ENCODE measurements at places on chromosomes 1 and 21.

DNA sequence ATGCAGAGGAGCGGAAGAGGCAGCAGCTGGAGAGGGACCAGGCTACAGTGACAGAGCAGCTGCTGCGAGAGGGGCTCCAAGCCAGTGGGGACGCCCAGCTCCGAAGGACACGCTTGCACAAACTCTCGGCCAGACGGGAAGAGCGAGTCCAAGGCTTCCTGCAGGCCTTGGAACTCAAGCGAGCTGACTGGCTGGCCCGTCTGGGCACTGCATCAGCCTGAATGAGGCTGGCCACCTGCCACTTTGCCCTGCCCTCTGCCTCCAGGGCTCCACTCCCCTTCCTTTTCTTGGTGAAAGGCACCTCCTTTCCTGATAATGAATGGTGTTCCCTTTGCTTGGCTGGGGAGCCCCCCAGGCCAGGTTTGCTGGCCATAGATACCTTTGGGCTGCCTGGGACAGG lies 3.3 kb upstream of the HMGN2 start:
- no peak for DNase-seq

DNA sequence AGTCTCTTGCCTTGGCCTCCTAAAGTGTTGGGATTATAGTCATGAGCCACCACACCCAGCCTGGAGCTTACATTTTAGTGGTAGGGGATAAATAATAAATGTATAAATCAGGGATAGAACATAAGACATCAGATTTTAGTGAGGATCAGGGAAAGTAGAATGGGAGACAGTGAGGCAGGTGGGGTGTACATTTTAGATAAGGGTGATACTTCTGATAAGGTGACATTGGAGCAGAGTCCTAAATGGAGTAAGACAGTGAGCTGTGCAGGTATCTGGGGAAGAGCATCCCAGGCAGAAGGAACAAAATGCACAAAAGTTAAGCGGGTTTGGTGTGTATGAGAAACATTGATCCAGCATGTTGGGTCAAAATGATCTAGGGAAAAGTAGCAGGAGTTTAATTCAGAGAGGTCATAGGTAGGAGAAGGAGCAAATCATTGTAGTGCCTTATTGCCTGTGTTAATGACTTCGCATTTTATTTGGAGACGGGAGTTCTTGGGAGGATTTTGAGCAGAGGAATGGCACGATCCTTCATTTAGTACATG lies 11.1 kb downstream of the EPB41 start:
- DNase-seq, result no peak

DNA sequence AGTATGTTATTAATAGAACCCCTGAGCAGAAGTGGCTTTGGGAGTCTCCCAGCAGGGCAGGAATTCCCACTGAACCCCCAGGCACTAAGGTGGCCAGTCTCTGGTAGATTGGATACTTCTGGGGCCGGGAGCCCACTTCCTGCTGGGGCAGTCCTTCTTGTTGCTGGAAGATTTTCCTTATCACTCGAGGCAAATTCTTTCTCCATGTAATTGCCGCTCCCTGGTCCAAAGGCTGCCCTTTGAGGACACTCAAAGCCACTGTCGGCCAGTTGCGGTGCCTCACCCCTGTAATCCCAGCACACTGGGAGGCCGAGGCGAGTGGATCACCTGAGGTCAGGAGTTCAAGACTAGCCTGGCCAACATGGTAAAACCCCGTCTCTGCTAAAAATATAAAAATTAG lies 22.6 kb upstream of the TNFRSF1B start:
- DNase-seq, result no peak

- DNase-seq, result no peak
These were observed 19.5 kb downstream of the S100B start for GRCh38 chr21:46585191-46585953.

DNA sequence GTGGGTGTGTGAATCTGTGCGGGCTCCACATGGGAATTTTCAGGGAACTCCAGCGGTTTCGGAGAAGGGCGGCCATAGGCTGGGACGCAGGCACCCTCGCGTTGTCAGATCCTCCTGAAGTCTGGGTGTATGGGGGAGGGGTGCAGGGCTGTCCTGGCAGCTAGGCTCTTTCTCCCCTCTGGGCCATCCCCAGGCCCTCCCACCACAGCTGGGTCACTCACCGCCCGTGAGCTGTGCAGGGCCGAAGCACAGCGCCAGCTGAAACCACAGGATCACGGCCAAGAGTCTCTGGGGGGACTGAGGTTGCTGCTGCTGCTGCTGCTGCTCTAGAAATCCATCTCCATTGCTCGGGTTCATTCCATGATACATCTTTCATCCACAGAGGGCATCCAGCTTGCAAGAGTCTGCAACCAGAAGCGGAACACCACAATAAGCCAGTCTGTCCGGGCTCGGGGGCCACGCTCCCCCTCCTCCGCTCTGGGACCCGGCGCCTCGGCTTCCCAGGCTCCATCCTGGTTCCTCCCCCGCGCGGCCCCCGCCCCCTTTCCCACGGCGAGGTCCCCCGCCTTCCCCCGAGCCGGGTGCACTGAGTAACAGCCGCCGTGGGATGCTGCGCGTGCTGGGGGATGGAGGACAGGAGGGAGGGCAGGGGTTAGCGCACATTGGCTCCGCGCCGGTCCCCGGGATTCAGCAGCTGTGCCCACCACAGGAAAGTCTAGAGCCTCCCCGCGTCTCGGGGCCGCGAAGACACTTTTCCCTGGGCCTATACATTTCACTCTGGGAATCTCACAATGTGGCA lies 720 bp downstream of the SUSD4 start:
- DNase-seq, result peak; percentile 6

DNA sequence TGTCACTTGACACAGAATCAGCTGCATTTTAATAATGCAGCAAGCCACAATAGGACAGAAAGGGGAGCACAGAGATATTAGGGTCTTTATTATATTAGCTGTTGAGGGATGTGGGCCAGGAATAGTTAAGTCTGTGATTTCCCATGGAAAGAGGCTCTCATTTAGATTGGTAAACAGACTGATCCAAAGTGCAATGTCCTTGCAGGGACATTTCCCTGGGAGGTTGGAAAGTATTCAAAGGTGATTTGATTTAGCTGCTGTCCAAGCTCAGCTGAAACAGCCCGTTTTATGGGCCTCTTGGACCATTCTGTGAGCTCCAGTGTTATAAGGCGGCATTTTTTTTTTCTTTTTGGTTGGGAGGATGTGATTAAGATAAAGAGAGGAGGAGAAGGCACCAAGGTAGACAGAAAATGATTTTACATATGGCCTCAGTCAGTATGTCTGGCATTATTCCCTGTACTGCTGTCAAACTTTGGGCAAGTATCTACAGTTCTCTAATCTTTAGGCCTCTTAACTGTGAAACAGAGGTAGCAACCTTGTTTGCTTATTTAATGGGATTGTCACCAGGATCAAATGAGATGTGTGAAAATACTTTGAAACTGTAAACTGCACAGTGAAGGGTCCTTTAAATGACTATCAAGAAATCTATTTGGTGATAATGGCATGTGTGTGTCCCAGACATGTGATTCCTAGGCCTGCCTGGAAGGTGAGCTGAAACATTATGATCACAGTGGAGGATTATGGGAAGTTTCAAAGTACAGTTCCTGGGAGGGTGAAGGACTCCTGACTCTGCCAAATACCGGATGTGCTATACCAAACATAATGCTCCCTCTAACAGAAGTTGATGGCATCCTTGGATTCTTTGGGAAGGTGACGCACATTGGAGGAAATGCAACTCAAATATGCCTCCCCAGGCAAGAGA lies 62.2 kb downstream of the NOS1AP start:
- no peak for DNase-seq

- no peak for DNase-seq
These were observed 69.8 kb upstream of the HAO2 start for GRCh38 chr1:119298687-119299303.

- DNase-seq, result no peak
These were observed 1.2 kb upstream of the H6PD start for GRCh38 chr1:9233241-9233941.

GRCh38 chr1:240683576-240683975 lies 71.6 kb upstream of the GREM2 start:
- DNase-seq, result no peak

- no peak for DNase-seq
These were observed 1.7 kb downstream of the DCAF8 start for GRCh38 chr1:160260406-160261382.

DNA sequence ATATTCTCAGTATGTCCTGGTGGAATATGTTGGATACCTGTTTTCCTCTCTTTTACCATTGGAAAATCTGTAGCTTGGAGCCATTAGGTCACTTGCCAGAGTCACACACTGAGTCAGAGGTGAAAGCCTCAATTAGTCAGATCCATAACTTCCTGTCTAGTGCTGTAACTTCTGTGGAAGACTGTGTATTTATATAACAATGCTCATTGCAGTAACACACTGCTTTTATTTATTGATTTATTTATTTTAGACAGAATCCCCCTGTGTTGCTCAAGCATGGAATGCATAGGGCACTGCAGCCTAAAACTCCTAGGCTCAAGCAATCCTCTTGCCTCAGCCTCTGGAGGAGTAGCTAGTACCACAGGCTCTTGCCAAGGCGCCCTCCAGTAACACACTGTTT lies 1.3 kb upstream of the DOCK7 start:
- DNase-seq, result no peak

DNA sequence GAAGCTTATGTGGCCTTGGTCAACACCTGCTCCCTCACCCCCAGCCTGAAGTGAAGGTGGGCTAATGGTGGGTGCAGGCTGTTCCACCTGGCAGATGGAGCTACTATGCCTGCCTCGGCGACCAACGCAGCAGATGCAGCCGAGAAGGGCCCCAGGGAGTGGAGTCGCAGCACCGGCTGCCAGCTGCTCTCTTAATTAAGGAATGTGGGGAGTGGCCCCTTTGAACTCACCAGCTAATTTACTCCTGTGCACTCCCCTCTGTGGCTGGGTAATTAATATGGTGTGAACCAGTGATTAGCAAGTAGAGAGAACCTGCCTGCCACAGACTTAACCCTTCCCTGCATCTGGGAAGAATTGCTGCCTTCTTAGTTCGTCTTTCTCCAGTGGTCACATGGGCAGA lies 3.3 kb upstream of the SLAMF8 start:
- no peak for DNase-seq

- DNase-seq, result no peak
These were observed 6.2 kb downstream of the ADGRB2 start for GRCh38 chr1:31757989-31758388.

- no peak for DNase-seq
These were observed 39.6 kb downstream of the PRDM15 start for GRCh38 chr21:41839387-41840000.

DNA sequence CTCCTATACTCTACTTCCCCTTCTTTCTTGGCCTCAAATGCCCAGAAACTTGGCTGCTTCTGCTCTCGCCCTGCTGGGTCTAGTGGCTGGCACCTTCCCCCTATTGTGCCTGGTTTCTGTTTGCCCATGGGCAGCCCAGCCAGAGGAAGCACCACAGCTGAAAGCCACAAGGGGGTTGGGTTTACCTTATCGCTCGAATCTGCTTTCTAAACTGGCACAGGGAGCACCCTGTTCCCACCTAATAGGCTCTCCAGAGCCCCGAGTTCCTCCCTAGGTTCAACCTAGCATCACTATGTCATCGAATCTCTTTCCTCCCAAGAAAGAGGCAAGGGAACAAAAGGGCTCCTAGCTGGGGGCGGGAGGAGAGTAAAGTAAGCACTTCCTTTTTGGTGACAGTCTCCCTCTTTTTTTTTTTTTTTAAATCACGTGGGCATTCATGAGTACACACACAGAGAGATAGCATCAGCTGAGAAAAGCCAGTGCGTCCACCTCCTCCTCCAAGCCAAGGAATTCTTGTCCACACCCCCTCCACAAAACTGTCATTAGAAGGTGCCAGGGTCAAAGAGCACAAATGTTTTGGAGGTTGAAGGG lies 72.8 kb downstream of the PLEKHA6 start:
- no peak for DNase-seq

DNA sequence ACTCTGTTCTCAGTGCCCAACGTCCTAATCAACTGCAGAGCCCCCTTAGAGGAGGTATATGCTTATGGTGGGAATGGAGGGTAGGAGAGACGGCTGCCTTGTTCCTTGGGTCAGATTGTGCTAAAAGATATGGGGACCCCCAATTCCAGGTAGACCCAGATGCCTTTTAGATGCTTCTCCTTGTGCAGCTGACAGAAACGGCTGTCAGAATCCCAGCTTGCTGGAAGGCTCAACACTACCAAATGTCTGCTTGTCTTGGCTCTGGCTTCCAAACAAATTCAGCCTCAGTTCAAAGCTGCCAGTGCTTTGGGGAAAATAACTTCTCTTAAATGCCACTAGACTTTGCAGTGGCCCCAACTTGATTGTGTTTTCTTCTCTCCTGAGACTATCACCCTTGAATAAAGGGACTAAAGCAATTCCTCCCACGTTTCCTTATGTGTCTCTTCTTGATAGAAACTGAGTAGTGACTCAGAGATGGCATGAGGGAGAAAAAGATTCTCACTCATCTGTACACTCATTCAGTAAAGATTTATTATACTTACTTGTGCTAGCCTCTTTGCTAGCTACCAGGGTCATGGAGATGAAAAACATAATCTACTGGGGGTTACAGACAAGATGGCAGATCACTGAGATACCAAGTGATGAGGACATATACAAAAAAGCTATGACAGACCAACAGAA lies 3.4 kb upstream of the RNF19B start:
- no peak for DNase-seq

DNA sequence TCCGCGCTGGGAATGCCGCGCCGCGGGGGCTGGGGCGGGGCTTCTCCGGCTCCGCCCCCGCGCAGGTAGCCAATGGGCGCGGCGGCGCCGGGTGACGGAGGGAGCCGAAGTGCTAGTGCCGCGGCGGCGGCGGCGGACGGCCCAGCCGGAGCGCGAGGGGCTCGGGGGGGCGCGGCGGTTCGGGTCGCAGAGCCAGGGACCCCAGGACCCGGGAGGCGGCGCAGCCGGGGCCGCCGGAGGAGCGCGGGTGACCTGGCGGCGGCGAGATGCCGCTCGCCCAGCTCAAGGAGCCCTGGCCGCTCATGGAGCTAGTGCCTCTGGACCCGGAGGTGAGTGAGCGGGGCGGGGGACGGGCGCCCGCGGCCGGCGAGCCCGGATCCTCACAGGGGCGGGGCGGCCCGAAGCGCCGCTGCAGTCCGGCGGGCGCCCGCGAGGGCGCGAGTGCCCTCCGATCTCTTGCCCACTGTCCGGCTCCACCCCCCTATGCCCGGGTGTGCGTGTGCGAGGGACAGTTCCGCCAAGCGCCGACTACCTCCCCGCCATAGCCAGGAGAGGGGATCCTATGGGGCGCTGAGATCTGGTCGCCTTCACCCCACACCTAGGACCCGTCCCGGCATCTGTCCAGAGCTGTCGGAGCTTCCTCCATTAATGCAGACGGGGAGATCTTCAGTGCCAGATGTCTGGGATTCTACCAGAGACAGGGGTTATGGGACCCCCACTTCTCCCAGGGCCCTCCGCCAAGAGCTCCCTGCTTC lies at the start of gene RPS6KA1:
Gene RPS6KA1, plus strand, starts transcription at position 107 of the 755 bp plus-strand sequence. Its CDS starts 160 bp downstream, at position 267.
- no peak for DNase-seq
